ENCODE measurements at places on chromosomes 1 and 21.

GRCh38 chr1:98988904-98989555 lies 15.6 kb downstream of the PLPPR5 start:
- DNase-seq = no peak

DNA sequence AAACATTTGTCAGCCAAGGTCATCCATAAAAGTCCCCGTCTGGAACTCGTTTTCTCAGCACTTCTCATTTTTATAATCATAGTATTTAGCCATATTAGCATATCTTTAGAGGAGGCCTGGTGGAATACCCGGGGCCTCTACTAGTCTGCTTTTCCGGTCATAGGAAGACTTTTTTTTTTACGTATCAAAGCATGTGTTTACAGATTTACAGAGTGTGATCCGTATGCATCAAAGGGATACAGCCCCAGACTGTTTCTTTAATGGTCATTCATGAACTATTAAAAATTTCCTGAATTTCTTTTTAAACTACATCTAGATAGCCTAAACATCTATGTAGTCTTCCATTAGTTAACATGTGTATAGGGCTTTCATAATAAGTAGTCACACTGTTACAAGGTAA lies 23.5 kb upstream of the DEGS1 start:
- DNase-seq = no peak

DNA sequence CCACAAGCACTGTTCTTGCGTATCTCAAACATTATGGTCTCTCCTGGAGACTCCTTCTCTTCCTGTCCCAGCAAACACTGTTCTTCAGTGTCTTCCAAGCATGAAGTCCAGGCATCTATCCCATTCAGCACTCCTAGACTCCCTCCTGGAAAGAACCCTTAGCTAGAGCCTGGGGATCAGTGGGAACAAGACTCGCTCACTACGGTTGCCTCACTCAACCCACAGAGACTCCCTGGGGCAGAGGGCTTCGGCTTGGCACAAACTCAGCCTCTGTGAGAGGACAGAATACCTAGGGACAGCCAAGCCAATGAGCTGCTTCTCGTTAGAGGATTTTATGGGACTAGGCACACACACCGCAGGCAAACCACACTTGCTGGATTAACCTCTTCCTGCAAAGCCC lies 86.5 kb upstream of the IPO9 start:
- no peak for DNase-seq

DNA sequence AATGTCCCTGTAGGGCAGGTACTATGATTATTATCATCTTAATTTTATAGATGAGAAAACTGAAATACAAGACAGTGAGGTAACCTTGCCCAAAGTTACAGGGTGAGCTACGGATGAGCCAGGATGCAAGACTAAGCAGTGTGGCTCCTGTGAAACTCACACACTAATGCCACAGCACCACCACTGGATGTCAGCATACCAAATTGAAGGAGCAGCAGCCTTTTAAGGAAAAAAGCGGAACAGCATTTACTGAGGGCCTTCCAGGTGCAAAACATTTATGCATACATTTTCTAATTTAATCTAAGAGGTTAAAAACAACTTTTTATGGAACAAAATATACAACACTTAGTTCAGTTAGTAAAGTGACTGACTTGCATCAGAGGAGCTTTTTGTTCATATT lies 41.7 kb downstream of the SEC16B start:
- no peak for DNase-seq

DNA sequence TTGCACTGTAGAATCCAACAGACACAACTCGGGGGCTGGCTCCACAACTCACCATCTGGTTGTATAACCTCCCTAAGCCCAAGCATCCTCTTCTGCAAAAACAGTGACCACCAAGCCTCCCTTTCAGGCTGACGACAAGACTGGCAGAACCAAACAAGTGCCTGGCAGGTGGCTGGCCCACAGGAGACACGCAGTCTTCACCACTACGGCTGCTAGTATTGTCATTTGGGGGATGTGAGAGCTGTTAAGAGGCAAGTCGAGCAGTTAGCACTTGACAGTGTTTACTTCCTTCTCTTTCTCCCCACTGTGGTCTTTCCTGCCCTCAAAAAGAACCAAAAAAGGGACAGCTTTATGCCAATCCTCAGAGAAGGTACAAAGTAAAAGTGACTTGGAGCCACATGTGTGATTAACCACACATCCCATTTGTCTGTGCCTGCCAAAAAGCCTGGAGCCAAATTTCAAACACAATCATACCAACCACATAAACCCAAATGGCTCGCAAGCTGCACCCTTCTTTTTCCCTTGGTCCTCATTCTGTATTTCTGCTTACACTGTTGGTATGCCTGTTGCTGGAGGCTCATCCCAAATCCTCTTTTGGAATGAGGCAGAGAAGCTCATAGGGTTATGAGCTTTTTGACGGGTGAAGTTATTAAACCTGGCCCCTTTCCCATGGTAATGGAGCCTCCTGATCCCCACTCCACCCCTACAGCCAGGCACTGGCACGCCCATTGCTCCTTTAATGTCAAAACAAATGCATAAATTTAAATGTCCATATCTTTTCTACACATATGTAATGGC lies 94.1 kb downstream of the TGFBR3 start:
- no peak for DNase-seq

GRCh38 chr21:17783481-17784179 lies 35.5 kb downstream of the C21orf91 start:
- DNase-seq = no peak

DNA sequence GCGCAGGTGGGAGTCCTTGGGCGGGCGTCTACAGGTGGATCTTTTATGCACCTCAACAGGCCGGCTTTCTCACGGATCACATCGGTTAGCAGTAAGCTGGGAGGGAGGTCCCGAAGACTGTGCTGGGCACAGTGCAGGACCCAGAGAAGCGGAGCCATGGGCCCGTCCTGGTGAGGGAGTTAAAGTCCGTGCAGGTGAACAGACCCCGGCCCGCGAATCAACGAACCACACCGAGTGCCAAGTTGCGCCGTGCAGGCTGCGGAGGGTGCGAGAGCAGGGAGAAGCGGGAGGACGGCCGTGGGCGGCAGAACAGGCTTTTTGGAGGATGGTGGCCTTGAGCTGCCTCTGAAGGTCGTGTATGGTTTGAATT lies 233.3 kb downstream of the SDCCAG8 start:
- no peak for DNase-seq

GRCh38 chr21:14675774-14676530 lies 129.8 kb upstream of the SAMSN1 start:
- DNase-seq = no peak

- no peak for DNase-seq
Observed at GRCh38 chr1:91148641-91149069, 126.8 kb upstream of the ZNF644 start.

- no peak for DNase-seq
Observed at GRCh38 chr1:202249846-202250245, 56.2 kb downstream of the LGR6 start.

DNA sequence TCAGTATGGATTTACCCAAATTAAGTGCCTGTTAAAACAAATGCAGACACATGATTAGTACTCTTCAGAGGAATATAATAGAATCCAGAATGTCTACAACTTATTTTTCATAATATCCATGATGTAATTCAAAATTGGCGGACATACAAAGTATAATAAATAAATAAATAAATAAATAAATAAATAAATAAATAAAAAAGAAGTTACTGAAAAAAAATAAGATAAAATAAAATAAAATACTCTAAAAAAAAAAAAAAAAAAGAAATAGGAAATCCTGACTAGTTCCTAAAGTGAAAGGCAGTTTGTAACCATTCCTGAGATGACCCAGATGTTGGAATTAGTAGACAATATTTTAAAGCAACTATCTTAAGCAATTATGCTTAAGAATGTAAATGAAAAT lies 219.0 kb upstream of the SPAG17 start:
- no peak for DNase-seq

DNA sequence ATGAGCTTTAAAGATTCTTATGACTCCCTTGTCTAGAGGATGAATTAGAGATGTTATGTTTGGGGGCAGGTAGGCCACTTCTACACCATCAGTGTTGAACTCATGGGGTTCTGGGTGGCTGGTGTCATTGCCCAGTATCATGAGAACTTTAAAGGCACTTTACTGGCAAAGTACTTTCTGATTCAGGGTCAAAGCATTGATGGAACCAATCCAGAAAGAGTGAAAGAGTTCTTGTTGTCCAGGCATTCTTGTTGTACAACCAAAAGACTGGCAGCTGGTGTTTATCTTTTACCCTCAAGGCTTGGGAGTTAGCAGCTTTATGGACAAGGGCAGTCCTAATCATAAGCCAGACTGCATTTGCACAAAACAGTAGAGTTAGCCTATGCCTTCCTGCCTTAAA lies 673.0 kb downstream of the USP25 start:
- DNase-seq = no peak

- no peak for DNase-seq
Observed at GRCh38 chr1:156754219-156754618, 2.7 kb upstream of the HDGF start.

- no peak for DNase-seq
Observed at GRCh38 chr1:231800108-231800507, 173.5 kb downstream of the DISC1 start.

- DNase-seq = peak; percentile 88
Observed at GRCh38 chr1:161098210-161099068, at the start of gene KLHDC9. Gene KLHDC9, plus strand, starts transcription at chr1:161098361. Its CDS starts 175 bp downstream, at chr1:161098536.

DNA sequence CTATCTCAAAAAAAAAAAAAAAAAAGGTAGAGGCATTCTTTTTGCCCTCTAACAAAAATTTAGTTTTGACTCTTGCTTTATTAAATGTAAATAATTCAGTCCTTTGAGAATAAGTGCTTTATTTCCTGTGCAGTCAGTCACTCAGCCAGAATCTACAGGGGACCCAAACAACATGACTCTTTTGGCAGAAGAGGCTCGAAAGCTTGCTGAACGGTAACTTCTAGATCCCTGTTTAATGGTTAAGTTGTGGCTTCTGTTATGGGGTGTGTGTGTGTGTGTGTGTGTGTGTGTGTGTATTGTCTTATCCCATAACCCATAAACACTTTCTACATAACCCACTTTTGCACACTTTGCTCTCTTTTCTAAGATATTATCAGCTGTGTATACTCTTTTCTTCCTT lies 54.9 kb upstream of the LAMC2 start:
- DNase-seq = no peak

DNA sequence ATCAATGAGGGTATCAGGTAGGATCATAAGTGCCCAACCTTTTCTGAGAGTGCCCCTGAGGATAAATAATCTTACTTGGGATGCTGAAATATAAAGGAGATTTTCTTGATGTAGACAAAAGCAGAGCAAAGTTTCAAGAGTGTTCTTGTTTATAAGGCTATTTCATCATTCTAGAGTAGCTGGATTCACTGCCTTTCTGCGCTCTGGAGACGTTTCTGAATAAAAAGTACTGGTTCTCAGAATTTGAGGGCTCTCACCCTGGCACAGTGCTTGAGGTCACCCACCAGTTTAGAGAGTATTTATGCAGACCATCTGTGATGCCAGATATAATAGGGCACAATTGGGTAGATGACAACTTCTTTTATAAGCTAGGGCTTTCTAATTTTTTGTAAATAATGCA lies 103.3 kb downstream of the GDAP2 start:
- DNase-seq = no peak

- DNase-seq = no peak
Observed at GRCh38 chr1:116999596-116999995, 2.0 kb upstream of the CD101 start.

DNA sequence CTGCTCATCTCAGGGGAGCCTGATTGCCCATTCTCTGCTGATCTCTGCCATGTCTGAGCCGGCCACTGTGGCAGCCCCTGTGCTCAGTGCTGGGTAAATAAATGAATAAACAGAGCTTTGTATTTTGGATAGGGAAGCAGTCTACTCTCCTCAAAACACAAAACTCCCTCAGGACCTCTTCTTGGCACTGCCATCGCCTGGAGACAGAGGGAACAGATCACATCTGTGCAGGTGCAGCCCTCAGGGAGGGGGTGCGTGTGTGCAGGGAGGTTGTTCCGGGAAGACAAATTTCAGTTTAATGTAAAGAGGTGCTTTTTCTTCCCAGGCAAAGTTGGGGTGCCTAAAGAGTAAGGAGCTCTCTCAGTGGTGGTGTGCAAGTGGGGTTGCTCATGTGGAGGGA lies 7.7 kb upstream of the FAM167B start:
- DNase-seq = no peak

DNA sequence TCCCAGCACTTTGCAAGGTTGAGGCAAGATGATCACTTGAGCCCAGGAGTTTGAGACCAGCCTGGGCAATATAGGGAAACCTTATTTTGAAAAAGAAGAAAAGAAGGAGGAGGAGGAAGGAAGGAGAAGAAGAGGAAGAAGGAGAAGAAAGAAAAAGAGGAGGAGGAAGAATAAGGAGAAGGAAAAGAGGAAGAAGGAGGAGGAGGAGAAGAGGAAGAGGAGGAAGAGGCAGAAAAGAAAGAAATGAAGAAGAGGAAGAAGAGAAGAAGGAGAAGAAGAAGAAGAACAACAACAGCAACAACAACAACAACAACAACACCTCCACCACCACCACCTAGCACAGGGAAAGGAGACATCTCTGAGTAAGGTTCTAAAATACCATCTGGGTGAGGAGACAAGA lies 10.6 kb downstream of the SELENBP1 start:
- DNase-seq = no peak

GRCh38 chr1:41783189-41783639 lies 135.5 kb downstream of the HIVEP3 start:
- no peak for DNase-seq

DNA sequence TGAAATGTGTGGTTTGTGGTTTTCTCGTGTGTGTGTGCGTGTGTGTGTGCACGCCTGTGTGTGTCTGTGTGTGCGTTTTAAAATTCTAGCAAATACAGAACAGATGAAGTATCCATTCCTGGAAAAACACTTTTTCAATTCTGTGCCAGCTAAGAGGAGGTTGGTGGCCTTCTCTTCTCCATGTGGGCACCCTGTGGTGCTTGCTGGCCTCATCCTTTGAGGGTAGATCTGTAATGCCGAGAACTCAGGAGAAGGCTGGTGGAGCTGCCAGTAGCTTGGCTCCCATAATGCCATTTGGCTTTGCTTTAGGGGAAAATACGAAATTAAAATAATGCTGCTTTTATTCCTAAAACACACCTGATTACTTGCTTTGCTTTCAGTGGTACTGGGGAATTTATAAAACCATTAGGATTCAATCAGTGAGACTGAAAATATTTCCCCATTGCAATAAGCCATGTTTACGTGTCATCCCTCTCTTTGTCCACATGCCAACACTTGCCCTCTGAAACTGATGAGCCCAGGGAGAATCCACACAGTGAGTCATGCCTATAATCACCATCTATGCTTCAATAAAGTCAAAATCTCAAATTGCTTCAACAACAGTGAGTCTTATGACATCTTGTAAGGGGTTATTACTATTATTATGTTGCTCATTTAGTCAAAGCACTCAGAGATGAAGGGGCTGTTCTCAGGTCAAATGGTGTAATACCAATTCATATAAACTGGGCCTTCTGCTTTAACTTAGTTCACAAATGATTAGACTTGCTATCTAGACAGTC lies 39.2 kb downstream of the ABCA4 start:
- no peak for DNase-seq

GRCh38 chr1:244254467-244254866 lies 197.2 kb downstream of the ADSS2 start:
- DNase-seq = no peak

DNA sequence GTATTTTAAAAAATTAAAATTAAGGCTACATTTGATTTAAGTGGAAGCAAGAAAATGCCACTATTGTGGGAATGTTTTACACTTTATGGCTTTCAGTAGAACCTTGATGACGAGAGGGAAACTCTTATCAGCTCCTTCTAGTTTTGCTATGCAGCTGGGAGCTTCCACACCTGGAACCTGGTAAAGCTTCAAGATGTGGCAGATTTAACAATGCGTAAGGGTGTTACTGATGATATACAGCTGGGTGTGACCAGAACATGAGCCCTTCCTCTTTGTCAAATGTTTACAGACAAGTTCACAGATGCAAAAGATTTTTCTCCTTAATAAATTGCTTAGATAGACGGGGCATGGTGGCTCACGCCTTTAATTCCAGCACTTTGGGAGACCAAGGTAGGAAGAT lies 20.3 kb downstream of the TTC13 start:
- DNase-seq = no peak
